ENCODE measurements at places on chromosomes 4 and X.

DNA sequence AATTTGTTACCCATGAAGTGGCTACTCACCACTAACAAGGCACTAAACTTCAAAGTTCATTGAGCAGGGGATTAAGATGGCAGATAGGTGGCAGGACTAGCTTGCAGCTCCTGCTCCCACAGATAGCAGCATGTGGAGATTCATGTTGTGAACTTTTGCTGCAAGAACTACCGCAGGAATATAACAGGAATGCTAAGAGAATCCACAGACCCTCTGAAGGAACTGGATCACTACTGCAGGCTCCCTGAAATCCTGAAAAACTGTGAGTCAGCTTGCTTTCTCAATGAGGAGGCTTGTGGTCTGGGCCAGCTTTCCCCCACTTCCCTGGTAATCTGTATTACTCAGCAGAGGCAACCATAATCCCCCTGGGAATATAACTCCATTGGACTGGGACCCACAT lies 118.5 kb upstream of the VCX2 start:
- no peak for DNase-seq

DNA sequence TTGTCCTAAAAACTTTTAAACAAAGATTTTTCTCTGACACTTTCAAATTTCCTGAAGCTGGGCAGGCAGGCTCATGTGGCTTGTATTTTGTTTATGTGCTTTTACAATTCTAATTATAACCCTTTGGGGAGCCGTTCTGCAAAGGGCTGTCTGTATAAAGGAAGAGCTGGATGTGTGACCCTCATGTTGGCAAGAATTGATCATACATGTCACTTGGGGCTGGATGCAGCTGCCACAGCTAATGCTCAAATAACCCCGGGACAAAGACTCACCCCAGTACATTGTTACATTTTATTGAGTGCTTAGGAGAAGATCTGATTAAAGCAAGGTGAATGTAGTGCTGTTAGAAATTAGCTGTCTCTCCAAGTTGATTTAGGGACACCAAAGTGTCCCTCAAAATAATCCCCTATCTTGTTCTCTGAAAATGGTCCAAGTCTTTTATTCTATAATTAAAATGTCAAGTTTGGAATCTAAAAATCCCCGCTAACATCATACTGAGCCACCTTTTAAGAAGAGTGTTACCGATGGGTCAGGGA lies 13.0 kb upstream of the DAPP1 start:
- no peak for DNase-seq

GRCh38 chr4:137994853-137995252 lies 247.3 kb downstream of the SLC7A11 start:
- no peak for DNase-seq

DNA sequence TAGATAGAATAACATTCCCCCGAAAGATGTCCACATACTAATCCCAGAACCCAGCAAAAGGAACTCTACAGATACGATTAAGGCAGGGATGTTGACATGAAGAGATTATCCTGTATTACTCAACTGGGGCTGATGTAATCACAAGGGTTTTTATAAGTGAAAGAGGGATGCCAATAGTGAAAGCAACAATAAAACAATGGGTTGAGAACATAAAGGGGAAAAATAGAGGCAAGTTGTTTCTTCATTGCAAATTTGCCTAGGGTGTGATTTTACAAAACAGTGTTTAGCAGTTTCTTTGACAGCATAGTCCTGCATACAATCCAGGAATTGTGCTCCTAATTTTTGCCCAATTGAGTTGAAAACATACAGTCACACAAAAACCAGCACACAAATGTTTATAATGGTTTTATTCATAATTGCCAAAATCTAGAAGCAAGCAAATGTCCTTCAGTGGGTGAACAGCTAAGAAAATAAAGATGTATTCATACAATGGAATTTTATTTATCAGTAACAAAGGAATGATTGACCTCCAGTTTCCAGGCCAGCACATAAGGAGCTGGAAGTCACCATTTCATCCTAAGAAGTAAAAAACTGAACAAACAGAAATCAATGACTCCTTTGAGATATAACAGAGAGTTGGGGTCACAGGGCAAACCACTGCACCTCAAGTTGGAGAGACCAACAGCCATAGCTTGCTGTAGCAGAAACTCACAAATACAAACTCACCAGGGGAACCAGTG lies 107.2 kb downstream of the CENPC start:
- no peak for DNase-seq

GRCh38 chr4:147678796-147679549 lies 5.0 kb downstream of the PRMT9 start:
- DNase-seq = no peak

- no peak for DNase-seq
Observed at GRCh38 chr4:153207027-153207426, 2.8 kb downstream of the TRIM2 start.
